ENCODE measurements at places on chromosomes 16 and 17. TPM values are rescaled to one million over a fixed set of nuclear protein-coding genes. Genes with fewer than 3 reads are reported as not detected.

The SMIM36 gene
- not detected for total RNA-seq

The NQO1 gene
- 440 TPM for total RNA-seq

The ZNF385C gene
- not detected for total RNA-seq

The ALOX12B gene
- total RNA-seq = not detected

The CENPV gene
- 15.2 TPM for total RNA-seq

The TMIGD1 gene
- not detected for total RNA-seq

The CLDN9 gene
- total RNA-seq = not detected

The ERAL1 gene
- 24.0 TPM for total RNA-seq

The ATP2A3 gene
- total RNA-seq = 0.77 TPM

The RAB11FIP4 gene
- 0.19 TPM for total RNA-seq

The KRTAP4-5 gene
- not detected for total RNA-seq

The SLC6A4 gene
- 0.77 TPM for total RNA-seq

The SLFN13 gene
- total RNA-seq = 4.8 TPM

The EVPLL gene
- not detected for total RNA-seq

The ITGAD gene
- not detected for total RNA-seq

The RRAD gene
- 5.2 TPM for total RNA-seq

The SLC5A2 gene
- total RNA-seq = under 0.01 TPM

The CNP gene
- 68.6 TPM for total RNA-seq

The ABCC12 gene
- total RNA-seq = 0.19 TPM

The SMG1 gene
- 49.1 TPM for total RNA-seq

The MILR1 gene
- total RNA-seq = 6.5 TPM

The PLK1 gene
- total RNA-seq = 45.8 TPM

The ZNF747 gene
- total RNA-seq = 8.6 TPM

The LGALS9C gene
- not detected for total RNA-seq

The PHOSPHO1 gene
- total RNA-seq = 0.58 TPM

The G6PC1 gene
- total RNA-seq = not detected

The LDHD gene
- total RNA-seq = 4.2 TPM

The COPZ2 gene
- total RNA-seq = 63.3 TPM

The KRTAP4-9 gene
- total RNA-seq = not detected

The ABCA3 gene
- 2.1 TPM for total RNA-seq

The CCL16 gene
- not detected for total RNA-seq

The WFDC1 gene
- 3.3 TPM for total RNA-seq

The SNRNP25 gene
- total RNA-seq = 38.9 TPM

The CHST5 gene
- total RNA-seq = not detected
